ENCODE measurements at places on chromosomes 12 and 14.

- DNase-seq = no peak
Observed at GRCh38 chr12:57141249-57141648, 6.2 kb downstream of the LRP1-AS start.

DNA sequence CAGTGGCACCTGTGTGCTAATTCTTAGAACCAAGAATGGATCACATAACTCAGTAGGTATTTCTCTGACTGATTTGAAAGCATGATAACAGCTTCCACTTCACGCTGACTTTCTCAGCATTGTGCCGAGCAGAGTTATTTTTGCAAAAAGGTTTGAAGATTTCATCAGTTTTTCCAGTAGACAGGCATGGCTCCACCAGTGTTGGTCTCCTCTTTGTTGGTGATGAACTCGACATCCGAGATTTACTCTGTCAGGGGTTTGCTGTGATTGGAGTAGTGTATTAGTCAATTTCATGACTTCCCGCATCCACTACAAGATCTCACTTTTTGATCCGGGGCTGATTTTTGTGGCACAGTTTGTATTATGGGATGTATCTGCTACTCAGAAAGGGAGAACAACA lies 85.3 kb downstream of the PRKCH start:
- DNase-seq = no peak

- no peak for DNase-seq
Observed at GRCh38 chr14:75717729-75718128, 56.7 kb downstream of the TTLL5 start.

DNA sequence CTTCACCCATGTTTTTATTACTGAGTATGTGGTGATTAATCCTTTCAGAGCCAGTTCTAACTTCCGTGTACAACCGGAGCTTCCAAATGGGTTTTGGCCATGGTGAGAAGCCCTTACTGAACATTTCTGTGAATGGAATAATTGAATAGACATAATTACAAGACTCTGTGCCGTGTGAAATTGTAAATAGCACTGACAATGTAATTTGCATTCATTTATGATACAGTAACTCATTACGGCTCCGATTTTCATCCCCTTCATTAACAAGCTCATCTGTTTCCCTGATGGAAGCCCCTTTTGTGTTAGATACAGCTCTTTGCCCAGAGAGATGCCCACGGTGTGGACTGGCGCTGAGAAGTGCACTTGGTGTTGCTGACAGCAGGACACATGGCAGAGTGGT lies 891.0 kb downstream of the AACS start:
- no peak for DNase-seq

DNA sequence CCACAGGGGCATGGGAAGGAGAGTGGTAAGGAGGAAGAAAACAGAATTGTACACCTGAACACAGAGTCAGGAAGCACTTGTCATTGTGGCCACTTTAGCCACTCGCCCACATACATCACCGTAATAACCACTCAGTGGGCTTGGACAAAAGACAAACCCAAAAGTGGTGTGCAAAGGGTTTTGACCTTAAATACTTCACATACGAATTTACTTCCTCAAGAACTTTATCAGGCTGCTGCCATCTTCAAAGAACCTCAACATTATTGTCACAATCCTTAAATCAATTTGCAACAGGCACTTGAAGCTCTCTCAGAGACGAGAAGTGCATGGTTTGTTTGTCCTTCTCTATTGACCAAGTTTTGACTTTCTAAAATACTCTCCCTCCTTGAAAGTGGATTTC lies 187.3 kb upstream of the EGLN3 start:
- DNase-seq = no peak

DNA sequence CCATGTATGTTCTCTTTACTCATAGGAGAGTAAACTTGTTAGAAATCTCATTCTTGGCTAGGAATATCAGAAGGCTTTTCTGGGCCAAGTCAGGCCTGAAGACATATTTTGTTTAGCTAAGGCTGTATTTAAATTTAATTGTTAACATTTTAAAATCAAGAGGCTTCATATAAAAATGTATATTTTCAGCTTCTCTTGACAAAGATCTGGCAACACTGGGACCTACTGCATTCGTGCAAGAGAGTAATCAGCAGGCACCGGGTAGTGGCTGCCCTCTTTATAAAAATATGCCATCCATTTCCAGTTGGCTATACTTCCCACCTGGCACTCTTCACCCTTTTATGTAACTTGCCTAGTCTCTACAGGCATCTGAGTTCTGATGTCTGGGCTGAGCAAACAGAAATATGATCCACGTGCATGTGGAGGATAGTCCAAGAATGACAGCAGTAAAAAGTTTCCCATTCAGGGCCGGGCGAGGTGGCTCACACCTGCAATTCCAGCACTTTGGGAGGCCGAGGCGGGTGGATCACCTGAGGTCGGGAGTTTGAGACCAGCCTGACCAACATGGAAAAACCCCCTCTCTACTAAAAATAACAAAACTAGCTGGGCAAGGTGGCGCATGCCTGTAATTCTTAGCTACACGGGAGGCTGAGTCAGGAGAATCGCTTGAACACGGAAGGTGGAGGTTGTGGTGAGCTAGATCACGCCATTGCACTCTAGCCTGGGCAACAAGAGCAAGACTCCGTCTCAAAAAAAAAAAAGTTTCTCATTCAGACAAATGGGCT lies 2.0 kb upstream of the SOS2 start:
- DNase-seq = no peak

- DNase-seq = no peak
Observed at GRCh38 chr14:75711796-75712211, 50.8 kb downstream of the TTLL5 start.

DNA sequence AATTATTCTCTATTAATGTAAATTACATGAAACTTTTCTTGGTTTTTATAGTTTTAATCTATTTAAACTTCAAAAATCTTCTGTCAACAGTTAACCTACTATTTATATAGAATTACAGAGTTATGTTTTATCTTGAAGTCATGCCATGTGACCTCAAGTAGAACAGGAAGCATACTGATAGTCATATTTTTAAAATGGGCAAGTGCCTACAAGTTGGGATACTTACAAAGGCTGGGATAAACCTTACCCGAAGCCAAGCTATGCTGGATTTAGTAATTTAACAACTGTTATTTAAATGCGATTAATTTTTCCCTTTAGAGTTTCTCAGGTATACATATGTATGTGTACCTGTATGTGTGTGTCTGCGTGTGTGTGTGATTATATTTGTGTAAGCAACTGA lies 266.9 kb downstream of the RASSF9 start:
- DNase-seq = no peak

- no peak for DNase-seq
Observed at GRCh38 chr14:79415726-79416125, 795.6 kb downstream of the DIO2 start.

DNA sequence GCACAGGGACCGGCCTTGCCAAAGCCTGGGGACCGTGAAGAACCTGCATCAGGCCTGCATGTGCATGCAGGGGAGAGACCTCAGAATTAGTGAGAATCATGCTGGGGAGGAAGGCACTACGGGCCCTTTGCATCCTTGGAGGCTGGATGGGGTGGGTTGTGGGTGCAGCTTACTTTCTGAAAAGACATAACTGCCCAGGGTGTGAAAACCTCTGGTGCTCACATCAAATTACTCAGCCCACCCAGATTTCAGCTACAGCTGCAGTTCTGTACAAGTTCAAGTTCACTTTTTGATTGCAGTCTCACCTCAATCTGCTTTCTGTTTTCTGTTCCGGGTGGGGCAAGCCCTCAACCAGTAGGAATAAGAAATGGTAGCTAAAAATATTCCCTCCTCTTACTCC lies 130.6 kb downstream of the SLC15A4 start:
- DNase-seq = no peak

DNA sequence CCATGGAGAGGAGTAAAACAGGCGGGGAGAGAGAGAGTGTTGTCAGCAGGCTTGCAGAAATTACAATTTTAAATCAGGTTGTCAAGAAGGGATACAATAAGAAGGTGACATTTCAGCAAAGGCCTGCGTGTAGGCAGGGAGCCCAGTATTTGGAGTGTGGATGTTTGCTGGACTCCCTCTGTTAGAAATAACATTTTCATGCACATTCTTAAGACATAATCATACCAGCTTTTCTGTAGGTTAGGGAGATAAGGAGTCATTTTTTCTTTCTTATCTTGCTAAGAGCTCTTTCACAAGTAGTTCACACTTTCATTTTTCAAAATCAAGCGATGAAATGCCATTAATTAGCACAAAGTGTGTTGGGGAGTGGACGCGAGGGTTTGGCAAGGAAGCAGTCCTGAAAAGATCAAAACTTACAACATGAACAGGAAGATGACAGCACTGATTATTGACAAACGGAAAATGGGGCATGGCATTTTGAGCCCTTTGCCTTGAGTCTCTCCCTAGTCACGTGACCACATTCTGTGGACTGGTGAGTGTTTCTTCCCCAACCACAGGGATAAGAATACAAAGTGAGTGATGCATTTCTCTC lies 160.2 kb downstream of the DAD1 start:
- DNase-seq = no peak

GRCh38 chr12:19423166-19423930 lies 15.9 kb upstream of the AEBP2 start:
- no peak for DNase-seq

DNA sequence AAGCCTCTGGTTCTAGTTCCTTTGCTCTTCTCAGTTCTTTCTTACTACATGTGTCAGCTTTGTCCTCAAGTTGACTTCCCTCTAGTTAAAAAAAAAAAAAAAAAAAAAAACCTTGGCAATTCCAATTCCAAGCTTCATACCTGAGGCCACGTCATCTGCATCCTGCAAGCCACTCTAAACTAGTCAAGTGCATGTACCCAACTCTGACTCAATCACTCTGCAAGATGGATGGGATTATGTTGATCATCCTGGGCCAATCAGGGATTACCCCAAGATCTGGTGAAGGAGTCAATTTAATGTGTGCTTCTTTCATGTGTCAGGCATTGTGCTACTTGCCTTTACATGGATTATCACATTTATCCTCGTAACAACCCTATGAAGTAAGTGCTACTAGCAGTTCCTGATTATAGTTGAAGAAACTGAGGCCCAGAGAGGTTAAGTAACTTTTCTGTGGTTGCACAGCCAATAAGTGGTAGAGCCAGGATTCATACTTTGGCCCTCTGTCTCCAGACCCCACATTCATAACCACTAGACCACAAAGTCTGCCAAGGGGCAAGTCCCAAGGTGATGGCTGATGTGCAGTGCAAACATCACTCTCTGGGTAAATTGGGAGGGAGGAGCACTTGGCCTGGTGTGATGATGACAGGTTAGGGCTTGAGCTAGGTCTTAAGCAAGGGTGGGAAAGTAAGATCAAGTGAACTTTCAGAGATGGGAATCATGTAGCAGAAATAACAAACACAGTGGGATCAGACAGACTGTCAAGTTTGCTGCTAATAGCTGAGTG lies 17.3 kb upstream of the CCND2 start:
- no peak for DNase-seq

GRCh38 chr14:50533241-50533705 lies 904 bp upstream of the MAP4K5 start:
- no peak for DNase-seq

GRCh38 chr12:45130881-45131281 lies 80.0 kb upstream of the DBX2 start:
- peak; percentile 1 for DNase-seq

DNA sequence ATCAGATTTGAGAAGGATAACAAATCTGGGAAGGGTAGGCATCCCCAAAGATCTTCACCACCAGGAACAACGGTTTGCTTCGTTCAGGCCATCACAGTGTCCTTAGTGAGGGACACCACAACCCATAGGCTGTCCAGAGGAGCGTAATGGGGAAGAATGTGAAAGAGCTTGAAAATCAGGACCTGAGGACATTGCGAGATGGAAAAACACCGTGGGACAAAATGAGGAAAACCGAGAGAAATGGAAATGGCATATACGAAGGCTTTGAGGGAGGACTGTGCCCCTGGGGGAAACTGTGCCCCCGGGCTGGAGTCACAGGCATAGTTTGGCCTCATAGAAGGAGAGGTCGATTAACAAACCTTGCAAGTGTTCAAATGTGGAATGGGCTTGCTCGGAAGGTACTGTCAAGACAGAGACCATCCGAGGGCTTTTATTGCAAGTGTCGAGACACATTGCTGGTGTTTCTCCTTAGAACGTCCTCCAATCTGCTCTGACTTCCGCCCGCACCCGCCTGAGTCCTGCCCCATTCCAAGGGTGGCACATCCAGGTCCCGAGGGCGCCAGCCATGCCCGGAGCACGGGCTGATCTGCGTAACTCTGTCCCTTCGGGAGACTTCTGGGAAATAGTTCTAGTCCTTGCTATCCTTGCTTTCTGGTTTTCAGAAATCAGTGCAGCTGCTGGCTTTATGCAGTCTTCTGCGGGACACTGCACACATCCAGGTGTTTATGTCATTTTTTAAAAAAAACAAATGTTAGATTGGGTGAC lies 885 bp upstream of the PALS1 start:
- no peak for DNase-seq
